Activated naive CD8-positive, alpha-beta T cell treated with anti-CD3 and anti-CD28 coated beads, Interleukin-2, amount 10 ng/mL, durations not matched to agents 7 days and 5 days (primary cell): ENCODE measurements at places on chromosomes 2 and 18.

- no peaks in the 10 kb centered on the region for H3K36me3 ChIP-seq
- no peak for DNase-seq
- H3K4me3 ChIP-seq, result no peak overlapping the region
- H3K27ac ChIP-seq, result no peak overlapping the region
- H3K27me3 ChIP-seq, result peaks cover 1% of the 10 kb centered on the region
Measured at GRCh38 chr2:65969161-65969560, 465.8 kb upstream of the MEIS1 start.

- DNase-seq, result no peak
- H3K36me3 ChIP-seq, result no peaks in the 10 kb centered on the region
- H3K4me1 ChIP-seq, result peaks cover 18% of the 10 kb centered on the region
- H3K4me3 ChIP-seq, result no peak overlapping the region
Measured at GRCh38 chr2:236369661-236370062, 105.5 kb upstream of the ASB18 start.

- no peak overlapping the region for H3K27ac ChIP-seq
- no peak overlapping the region for H3K4me3 ChIP-seq
- H3K27me3 ChIP-seq, result peaks cover 3% of the 10 kb centered on the region
- no peaks in the 10 kb centered on the region for H3K4me1 ChIP-seq
Measured at GRCh38 chr2:157929871-157930667, 53.9 kb upstream of the ACVR1 start.

DNA sequence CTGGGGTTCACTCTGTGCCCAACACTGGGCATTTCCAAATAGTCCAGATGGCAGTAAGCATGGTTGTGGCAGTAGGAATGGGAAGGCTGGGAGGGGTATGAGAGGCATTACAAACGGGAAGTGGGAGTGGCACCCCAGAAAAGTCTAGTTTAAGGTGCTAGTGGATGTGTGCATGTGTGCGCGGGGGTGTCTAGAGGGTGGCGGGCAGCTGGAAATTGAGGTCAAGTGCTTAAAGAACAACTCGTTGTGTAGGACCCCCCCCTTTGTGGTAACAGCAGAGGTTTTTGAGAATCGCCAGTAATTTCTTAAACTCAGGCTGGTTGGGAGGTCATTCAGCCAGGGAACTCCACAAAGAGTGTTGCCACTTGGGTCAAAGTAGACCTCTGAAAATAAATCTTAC is 69.9 kb downstream of the RHBDD1 start:
- no peak for DNase-seq
- H3K27me3 ChIP-seq, result no peaks in the 10 kb centered on the region
- H3K27ac ChIP-seq, result no peak overlapping the region

DNA sequence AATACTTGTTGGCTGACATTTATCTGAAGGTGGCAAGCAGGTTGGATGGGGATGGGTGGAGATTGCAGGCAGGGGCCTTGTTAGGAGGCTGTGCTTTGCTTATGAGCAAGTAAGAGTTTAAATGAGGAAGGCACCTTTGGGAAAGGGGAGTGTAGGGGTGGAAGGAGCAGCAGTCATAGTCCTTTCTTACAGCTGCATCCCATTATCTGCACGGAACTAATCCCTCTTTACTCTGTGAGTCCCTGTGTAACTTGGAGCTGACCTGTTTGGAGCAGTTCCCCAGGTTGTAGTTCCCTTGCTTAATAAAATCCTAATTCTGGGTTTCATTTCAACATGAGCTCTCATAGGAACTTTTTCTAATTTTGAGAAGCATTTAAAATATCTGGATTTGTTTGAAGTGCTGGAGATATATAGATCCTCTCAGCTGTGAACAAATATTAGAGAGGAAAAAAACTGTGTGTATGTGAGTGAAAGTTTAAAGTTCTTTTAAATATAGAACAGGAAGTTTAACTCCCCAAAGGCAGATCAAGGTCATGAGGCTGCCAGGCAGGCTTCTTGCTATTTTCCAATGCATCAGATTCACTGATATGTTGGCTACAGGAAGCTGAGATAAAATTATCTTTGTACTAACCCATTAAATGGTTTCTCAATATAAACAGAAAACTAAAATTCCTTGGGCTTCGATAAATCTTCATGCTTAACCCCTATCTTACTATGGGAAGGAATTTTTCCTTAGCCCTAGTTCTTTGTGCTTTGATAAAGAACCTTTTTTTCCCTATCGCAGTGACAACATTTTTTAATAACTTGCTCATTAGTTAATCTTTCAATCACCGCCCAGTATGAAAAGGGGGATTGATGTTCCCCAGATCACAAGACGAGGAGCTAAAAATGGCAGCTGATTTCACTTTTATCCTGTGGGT is 104.6 kb upstream of the EML6 start:
- peak overlapping the region; percentile 52 for H3K27ac ChIP-seq
- no peaks in the 10 kb centered on the region for H3K27me3 ChIP-seq
- DNase-seq, result no peak
- H3K36me3 ChIP-seq, result peaks cover 53% of the 10 kb centered on the region

DNA sequence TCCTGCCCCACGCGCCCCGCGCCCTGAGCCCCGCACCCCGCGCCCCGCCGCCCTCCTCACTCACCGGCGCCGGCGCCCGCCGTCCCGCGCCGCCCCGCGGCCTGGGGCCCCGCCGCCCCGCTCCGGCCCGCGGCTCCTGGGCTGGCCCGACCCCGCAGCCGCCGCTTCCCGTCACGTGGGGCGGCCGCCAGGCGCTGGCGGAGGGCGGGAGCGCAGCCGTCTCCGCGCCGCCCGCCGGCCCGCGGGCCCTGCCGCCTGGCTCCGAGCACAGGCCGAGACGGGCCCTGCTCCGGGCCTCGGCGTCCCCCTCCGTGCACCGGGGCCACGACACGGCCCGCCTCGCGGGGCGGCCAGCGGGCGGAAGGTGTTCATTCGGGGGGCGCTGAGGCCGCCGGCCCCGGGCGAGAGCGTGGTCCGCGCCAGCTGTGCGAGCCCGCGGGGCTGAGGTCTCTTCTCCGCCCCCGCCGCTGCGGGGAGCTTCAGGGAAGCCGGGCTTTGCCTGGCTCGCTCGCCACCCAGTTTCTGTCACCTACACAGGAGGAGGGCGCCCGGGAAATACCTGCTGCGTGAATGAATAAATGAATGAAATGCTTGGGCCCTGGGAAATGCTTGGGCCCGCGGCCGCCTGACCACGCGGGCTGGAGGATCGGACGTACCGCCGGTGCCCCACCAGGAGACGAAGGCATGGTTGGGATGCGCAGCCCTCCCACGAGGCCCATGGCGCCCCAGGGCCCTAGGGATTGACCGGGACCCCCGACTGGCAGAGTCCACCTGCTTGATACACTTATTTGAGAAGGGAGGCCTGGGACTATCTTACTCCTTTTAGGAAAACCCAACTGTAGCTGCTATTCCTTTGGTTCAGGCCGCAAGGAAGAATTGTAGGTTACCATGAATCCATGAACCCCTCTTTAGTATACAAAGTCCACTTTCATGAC is at the start of gene TGFBRAP1:
Gene TGFBRAP1 (minus strand): TSS at position 175 of the 935 bp plus-strand sequence. CDS start 21,434 bp downstream, outside the sequence.
- H3K4me1 ChIP-seq, result peaks cover 25% of the 10 kb centered on the region
- DNase-seq, result peak; percentile 82
- peak within 1 kb of the TSS; percentile 86 for H3K4me3 ChIP-seq
- peak within 1 kb of the TSS; percentile 90 for H3K27ac ChIP-seq
- H3K27me3 ChIP-seq, result no peaks in the 10 kb centered on the region
- peaks cover 7% of the 10 kb centered on the region for H3K36me3 ChIP-seq

- peaks cover 20% of the 10 kb centered on the region for H3K36me3 ChIP-seq
- H3K27me3 ChIP-seq, result no peaks in the 10 kb centered on the region
- no peak overlapping the region for H3K27ac ChIP-seq
Measured at GRCh38 chr2:181371195-181371594, 86.0 kb upstream of the ITGA4 start.

GRCh38 chr18:46415532-46416252 is 241.3 kb downstream of the LOXHD1 start:
- peaks cover 7% of the 10 kb centered on the region for H3K4me1 ChIP-seq
- DNase-seq, result no peak
- H3K4me3 ChIP-seq, result no peak overlapping the region
- no peak overlapping the region for H3K27ac ChIP-seq
- H3K36me3 ChIP-seq, result no peaks in the 10 kb centered on the region

DNA sequence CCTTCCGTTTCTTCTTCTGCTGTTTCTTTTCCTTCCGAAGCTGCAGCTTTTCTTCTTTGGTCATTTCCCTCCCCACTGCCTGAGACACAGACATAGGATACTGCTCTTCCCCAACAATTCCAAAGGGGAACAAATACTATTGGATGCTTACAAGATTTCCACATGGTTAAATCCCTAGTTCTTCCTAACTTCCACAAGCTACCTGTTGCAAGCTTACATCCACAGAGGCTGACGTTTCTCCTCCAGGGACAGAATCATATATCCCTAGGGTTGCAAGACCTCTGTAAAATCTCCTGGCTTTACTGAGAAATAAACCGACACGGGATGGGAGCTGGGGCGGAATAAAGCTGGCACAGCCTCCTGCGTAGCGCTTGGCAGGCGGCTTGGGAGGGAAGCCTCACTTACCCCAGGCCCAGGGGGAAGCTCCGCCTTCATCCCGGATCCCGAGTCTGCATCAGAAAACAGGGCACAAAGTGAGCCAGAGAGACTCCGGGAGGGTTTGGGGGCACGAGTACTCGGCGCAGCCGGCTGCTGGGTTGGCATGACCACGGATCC is 590 bp downstream of the EIF2B4 start:
- no peaks in the 10 kb centered on the region for H3K27me3 ChIP-seq
- H3K4me3 ChIP-seq, result peak overlapping the region; percentile 100

- H3K36me3 ChIP-seq, result no peaks in the 10 kb centered on the region
- H3K27ac ChIP-seq, result no peak overlapping the region
- H3K4me1 ChIP-seq, result peaks cover 1% of the 10 kb centered on the region
- peaks cover 2% of the 10 kb centered on the region for H3K27me3 ChIP-seq
Measured at GRCh38 chr18:56374007-56374655, 264.3 kb downstream of the TXNL1 start.

DNA sequence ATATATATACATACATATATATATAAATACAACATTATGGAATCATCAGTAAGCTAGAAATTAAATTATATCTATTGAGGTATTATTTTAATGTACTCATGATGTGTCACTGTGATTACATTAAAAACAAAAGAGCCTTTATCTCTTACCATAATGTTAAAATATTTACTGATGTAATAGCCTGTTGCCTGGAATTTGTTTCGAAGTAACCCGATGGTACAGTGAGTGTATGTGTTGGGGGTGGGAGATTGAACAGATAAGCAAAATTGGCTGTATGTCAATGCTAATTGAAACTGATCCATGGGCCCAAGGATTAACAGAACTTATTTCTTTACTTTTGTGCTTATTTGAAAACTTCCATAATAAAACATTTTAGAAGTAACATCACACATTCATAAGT is 1473.2 kb downstream of the LRP1B start:
- H3K27ac ChIP-seq, result no peak overlapping the region
- no peaks in the 10 kb centered on the region for H3K27me3 ChIP-seq
- H3K36me3 ChIP-seq, result no peaks in the 10 kb centered on the region
- DNase-seq, result no peak

DNA sequence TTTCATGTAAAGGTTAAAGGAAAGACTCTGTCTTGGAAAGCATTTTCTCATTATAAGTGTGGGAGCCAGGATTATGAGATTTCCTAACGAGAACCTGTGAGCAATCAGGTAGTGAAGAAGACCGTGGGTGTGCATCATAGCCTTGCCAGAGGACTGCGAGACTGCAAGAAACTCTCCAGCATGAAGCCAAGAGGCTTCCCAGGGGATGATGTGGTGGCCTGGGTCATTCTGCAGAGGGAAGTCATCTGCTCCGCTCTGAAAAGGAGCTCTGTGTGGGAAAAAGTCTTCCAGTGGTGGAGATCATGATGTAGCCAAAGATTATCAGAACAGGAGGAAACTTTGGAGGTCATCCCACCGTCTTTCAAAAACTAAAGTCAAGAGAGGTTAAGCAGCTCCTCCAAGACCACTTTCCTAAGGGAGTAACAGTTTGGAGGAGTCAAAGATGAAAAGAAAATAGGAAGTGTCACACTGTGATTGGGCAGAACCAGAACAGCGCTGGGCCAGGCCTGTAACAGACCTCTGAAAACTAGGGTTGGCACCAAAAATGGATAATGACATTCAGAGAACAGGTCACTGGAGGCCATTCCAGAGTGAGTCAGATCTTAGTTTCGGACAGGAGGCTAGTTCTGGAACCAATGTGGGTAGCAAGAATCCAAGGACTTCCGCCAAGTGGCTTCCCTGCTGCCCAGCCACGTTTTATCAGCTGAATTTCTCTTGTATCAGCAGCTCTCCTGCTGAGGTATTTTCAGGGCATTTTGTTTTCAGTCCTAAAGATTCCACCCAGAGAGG is 113.0 kb downstream of the LRATD1 start:
- no peak for DNase-seq
- no peak overlapping the region for H3K4me3 ChIP-seq
- H3K27me3 ChIP-seq, result no peaks in the 10 kb centered on the region
- H3K36me3 ChIP-seq, result no peaks in the 10 kb centered on the region
- no peak overlapping the region for H3K27ac ChIP-seq

- peaks cover 2% of the 10 kb centered on the region for H3K27me3 ChIP-seq
- H3K4me1 ChIP-seq, result no peaks in the 10 kb centered on the region
- no peak overlapping the region for H3K27ac ChIP-seq
- H3K36me3 ChIP-seq, result no peaks in the 10 kb centered on the region
- DNase-seq, result no peak
Measured at GRCh38 chr2:186991766-186992417, 142.9 kb upstream of the ZSWIM2 start.

GRCh38 chr2:36485521-36485920 is 112.4 kb downstream of the FEZ2 start:
- H3K4me1 ChIP-seq, result no peaks in the 10 kb centered on the region
- H3K4me3 ChIP-seq, result no peak overlapping the region
- H3K36me3 ChIP-seq, result peaks cover 2% of the 10 kb centered on the region
- H3K27ac ChIP-seq, result no peak overlapping the region

GRCh38 chr2:62479917-62480316 is 26.1 kb downstream of the TMEM17 start:
- peaks cover 3% of the 10 kb centered on the region for H3K4me1 ChIP-seq
- no peaks in the 10 kb centered on the region for H3K36me3 ChIP-seq
- H3K4me3 ChIP-seq, result no peak overlapping the region
- H3K27ac ChIP-seq, result no peak overlapping the region
- H3K27me3 ChIP-seq, result peaks cover 9% of the 10 kb centered on the region

- no peaks in the 10 kb centered on the region for H3K36me3 ChIP-seq
- H3K4me1 ChIP-seq, result peaks cover 2% of the 10 kb centered on the region
- no peak for DNase-seq
- peaks cover 13% of the 10 kb centered on the region for H3K27me3 ChIP-seq
- H3K4me3 ChIP-seq, result no peak overlapping the region
- no peak overlapping the region for H3K27ac ChIP-seq
Measured at GRCh38 chr2:173673640-173674039, 291.5 kb downstream of the SP3 start.

GRCh38 chr18:2104620-2105462 is 466.5 kb downstream of the METTL4 start:
- no peak overlapping the region for H3K4me3 ChIP-seq
- peaks cover 5% of the 10 kb centered on the region for H3K27me3 ChIP-seq
- no peak overlapping the region for H3K27ac ChIP-seq
- no peaks in the 10 kb centered on the region for H3K4me1 ChIP-seq

DNA sequence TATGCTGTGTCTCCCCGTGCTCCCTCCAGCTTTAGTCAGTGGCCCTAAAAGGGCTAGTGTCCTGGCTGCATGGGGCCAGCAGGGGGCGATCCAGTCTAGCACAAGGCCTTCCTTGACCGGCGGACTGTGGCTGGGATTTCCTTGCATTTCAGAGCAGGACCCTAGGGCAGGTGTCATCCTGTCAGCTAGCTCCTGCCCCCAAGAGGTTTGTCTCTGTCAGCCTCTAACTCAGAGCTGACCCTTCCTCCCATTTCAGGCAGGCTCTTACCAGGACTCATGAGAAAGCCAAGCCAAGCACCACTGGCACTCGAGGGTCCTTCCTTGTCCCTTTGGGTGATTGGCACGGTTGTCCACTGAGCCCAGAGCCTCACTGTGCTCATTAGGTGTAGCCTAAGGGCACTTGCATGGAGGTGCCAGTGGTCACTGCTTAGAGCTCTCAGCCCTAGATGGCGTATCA is 140.3 kb downstream of the RPIA start:
- DNase-seq, result peak; percentile 55
- H3K4me3 ChIP-seq, result no peak overlapping the region
- H3K36me3 ChIP-seq, result no peaks in the 10 kb centered on the region
